RKO (cell line): ENCODE measurements at places on chromosomes 6 and 20.

DNA sequence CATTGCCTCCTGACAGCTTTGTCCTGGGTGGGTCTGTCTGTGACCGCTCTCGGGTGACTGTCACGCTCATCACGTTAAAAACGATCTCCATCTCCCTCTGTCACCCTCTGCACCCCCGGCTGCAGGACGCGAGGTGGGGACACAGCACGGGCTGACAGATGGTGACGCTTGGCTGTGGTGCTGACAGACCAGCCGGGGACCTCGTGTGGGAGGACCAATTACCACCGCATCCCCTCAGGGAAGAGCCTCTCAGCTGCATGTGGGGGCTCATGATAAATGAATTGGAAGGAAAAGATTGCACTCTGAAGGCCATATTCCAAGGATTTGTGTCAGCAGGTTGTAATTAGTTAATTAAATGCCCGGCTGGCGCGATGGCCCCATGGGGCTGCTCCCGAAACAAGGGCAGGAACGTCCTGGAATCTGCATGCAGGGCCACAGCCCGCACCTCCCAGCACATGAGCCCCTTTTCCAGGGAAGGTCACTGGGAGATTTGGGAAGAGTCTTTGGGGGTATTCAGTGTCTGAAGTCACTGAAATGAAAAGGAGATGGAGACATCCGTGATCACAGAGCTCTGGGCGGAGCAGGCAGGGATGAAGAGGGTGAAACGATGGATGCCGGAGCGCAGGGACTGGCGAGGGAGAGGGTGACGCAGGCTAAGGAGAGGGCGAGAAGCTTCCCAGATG, 87.1 kb downstream of the ERMARD start:
- no peak for DNase-seq

DNA sequence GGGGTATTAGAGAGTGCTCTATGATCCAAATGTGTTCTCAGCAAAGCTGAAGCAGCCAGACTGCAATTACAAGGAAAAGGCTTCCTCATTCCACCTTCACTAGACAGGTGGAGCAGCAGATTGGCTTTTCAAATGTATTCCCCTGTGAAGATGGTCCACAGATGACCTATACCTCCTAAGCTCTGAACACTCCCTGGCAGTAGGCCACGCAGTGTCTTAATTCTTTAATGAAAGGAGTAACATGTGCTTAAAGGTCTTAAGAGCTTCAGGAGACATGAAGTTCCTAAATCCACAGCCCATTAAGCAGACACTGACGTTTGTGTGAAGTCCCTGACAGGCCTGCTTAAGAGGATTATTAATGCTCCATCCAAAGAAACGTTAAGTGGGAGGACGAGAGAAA, 138.9 kb upstream of the NUP153 start:
- DNase-seq = no peak

DNA sequence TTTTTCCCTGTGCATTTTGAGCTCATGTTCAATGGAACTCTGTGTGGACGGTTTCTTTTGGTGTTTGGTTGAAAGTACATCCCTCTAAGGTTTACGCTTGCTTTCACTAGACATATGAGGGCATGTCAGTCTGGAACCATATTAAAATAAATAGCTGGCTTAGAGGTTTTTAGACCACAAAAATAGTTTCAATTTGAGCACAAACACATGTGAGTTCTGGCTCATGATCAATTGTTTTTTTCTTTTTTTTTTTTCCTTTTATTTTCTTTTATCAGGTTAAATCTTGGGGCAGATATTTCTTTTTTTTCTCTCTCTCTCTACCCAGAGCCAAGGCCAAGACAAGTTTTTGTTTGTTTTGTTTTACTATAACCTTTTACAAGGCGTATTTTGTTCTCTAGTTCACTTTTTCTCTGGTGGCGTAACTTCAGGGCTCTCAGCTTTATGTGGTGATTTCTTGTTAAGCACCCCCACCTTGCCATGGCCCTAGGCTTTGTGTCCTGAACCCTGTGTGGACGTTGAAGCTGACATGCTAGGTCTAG, 92.9 kb downstream of the SHLD1 start:
- DNase-seq = no peak

DNA sequence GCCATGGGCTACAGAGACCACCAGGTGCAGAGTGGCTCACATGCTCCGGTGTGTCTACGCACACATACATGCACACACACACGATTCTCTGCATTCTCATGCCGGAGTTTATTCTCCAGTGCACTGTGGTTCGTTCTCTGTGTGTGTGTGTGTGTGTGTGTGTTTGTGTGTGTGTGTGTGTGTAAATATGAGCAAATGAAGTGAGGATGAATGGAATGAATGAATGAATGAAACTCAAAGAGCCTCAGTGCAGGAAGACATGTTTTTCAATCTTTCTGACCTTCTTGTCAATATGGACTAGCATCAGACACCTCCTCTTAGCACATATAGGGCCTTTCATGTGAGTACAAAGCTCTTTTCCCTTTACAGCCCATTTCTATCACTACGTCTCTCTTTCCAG, 1.6 kb downstream of the TMEM74B start:
- no peak for DNase-seq

DNA sequence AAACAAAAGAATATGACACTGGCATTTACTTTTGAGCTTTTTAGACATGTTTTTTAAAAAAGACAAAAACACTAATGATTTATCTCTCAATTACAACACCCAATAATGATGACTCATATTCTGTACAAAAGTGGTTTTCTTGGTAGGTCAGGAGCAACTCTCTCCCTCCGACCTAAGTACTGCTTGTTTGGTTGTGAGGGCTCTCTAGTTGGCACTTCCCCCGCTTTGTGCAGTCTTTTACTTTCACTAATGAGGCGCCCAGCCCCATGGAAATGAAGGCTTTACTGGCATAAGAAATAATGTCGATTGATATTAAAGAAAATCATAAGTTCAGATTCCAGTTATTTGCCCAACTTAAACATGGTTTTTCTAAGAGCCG, 1.3 kb downstream of the KPNA5 start:
- DNase-seq = peak; percentile 74

- no peak for DNase-seq
Measured at GRCh38 chr6:23307516-23307915, 738.1 kb downstream of the HDGFL1 start.

DNA sequence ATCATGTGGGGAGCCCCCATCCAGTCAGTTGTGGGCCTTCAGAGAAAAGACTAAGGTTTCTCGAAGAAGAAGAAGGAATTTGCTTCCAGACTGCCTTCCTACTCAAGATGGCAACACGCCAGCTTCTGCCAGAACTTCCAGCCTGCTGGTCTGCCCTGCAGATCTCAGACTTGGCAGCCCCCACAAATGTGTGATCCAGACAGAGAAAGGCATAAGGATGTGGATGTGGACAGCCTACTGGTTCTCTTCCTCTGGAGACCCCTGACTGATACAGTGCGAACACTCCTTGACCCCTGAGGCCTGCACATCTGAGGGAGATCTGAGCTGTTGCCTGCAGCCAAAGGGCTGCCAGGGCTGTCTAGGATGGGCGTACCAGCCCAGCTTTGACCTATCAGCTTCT, 8.6 kb downstream of the GABRR1 start:
- no peak for DNase-seq

GRCh38 chr6:41039060-41039998, at the start of gene UNC5CL:
TSS of gene UNC5CL (minus strand) at chr6:41039221. CDS start at chr6:41035074, 4,147 bp downstream.
- DNase-seq = no peak
